ENCODE measurements at places on chromosomes 2 and 18.

DNA sequence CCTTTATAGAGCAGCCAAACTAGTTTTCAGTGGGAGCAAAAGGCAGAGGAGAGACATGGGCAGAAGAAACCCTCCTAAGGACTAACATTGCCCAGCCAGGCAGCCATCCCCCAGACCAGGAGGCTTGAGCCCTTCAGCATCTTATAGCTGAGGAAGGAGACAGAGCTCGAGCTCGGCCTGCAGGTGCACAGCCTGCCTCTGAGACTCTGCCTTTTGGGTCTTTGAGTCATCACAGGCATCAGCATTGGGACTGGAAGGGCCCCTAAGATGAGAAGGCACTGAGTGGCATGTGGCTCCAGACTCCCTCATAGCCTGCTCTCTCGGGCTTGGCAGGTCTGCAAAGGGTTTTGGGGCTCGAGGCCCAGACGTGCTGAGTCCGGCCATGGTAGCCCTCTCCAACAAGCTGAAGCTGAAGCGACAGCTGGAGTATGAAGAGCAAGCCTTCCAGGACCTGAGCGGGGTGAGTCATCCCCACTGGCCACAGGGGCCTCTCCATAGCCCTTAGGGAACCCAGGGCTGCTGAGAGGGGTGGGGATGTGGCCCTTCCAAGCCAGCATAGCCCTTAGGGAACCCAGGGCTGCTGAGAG lies 84.1 kb downstream of the EPAS1 start:
- DNase-seq = no peak

DNA sequence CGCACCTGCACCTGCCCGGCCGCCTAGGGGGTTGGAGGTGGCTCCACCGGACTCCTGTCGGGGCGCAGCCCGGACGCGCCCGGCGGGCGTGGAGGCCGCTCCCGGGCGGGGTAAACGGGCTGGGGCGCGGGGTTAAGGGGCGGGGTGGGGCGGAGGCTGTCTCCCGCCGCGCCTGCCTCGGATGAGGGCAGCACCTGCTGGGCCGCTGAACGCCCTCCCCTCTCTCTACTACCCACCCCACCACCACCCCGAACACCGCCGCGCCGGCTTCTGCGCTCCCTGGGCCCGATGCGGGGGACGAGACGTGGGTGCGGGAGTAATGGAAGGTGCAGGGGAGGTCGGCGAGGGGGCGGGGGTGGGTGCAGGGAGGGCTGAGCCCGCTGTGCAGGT lies 224.8 kb upstream of the ID2 start:
- no peak for DNase-seq

GRCh38 chr2:151792589-151792988 lies 35.6 kb downstream of the ARL5A start:
- no peak for DNase-seq

DNA sequence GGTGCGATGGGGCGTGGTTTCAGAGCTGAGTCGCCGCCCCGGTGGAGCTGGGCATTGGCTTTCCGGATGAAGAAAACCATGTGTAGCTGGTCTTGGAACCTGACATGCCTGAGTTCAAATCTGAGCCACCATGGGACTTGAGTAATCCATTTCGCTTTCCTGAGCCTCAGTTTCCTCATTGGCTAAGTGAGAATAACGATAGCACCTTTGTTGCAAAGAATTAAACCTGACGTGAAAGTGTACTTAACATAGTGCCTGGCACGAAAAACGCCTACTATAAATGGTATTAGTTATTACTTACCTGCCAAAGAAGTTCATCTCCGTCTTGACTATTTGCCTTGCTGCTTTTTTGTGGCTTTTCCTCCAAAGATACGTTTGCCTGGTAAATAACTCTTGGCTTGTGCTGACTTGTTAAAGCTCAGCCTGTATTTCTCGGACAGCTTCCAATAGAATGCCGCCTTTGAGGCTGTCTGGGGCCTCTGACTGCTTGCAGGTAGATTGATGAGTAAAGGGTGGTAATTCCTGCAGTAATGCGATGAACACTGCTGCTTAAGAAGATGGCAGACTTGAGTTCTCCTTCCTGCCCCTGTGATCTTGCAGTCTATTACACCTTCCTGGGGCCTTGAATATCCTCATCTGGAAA lies 1.3 kb downstream of the CDCA7 start:
- DNase-seq = no peak

GRCh38 chr2:216694082-216694825 lies 1.1 kb downstream of the IGFBP5 start:
- no peak for DNase-seq

DNA sequence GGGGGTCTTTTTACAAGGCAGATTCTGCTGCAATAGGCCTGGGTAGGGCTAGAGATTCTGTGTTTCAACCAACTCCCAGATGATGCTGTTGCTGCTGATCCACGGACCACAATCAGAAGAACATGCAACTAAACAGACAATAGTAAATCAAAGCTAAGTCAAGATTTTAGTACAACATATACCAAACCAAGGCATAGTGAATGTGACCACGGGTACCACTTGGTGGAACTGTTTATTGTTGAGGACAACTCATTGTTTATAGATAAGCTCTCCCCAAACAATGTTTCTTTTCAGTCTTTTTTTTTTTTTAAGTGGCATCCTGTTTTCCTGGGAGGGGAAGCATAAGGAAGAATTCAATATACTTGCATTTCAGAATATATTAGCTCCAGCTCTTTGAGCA lies 36.0 kb upstream of the DARS1 start:
- DNase-seq = no peak

All from GM18507 (cell line).